ENCODE measurements at places on chromosomes 5 and 9. TPM values are rescaled to one million over a fixed set of nuclear protein-coding genes. Genes with fewer than 3 reads are reported as not detected.

- DNase-seq = no peak
Observed at GRCh38 chr5:169051351-169051750, 249.6 kb downstream of the SLIT3 start.

DNA sequence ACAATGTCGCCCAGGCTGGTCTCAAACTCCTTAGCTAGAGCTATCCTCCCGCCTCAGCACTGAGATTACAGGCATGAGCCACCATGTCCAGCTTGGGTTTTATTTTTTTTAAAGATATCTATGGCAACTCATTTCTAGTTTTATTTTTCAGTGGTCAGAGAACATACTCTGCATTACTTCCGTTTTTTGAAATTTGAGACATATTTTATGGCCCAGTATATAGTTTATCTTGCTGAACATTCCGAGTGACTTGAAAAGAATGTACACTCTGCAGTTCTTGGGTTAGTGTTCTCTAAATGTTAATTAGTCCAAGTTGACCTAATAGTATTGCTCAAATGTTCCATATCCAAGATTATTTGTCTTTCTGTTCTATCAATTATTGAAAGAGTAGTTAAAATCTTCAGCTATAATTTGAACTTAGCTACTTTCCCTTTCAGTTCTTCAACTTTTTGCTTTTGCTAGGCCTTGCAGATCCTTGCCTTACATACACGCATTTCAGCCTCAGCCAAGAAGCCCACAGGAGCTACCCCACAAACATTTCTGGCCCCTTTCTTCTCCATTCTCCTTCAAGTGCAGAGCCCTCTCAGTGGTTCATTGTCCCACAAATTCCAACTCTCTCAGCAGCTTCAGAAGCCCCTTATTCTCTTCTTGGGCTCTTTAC, 22.3 kb upstream of the SNAPC3 start:
- no peak for DNase-seq

GRCh38 chr5:154384480-154385235, 61.1 kb upstream of the SAP30L start:
- no peak for DNase-seq

GRCh38 chr5:133356396-133356983, 255.9 kb downstream of the FSTL4 start:
- no peak for DNase-seq

- no peak for DNase-seq
Observed at GRCh38 chr9:16328349-16328748, 542.1 kb downstream of the BNC2 start.

The WDR38 gene
- not detected for total RNA-seq

GRCh38 chr5:95731571-95732554, 727 bp downstream of the RHOBTB3 start:
- peak; percentile 72 for DNase-seq

GRCh38 chr5:42858687-42859086, 47.0 kb upstream of the SELENOP start:
- DNase-seq = no peak

DNA sequence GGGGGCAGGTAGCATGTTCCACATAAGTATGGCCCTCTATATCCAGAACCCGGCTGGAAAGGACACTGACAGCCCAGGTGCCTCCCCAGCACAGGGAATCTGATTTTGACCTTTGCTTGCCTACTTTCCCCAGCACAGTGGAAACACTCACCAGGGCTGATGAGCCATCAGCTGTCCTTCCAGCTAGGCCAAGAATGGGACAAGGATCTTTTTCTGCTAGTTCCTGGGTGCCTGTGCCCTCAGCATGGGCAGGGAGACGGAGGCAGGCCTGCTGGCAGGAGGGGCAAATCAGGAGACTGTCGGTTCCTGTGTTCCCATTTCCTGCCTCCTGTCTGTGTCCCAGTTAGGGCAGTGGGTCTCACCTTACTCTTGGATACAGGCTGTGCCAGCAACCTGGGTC, 1.1 kb downstream of the CYFIP2 start:
- no peak for DNase-seq

The OR13C5 gene
- not detected for total RNA-seq

DNA sequence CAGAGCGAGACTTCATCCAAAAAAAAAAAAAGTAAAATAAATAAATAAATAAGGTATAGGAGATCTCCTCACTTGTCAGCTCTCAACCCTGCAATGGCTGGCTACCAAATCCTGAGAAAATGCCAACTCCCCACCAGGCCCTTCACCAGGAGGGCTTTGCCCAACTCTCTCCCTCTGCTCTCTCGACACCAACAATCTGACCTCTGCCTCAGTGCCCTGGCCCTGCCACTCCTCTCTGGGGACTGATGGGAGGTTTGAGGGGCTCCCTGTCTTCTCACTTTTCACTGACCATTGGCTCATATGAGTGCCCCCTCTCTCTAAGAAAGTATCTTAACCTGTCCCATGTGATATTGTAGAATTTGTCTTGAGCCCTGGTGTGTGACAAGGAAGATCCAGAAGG, 52.6 kb upstream of the SH3PXD2B start:
- no peak for DNase-seq

DNA sequence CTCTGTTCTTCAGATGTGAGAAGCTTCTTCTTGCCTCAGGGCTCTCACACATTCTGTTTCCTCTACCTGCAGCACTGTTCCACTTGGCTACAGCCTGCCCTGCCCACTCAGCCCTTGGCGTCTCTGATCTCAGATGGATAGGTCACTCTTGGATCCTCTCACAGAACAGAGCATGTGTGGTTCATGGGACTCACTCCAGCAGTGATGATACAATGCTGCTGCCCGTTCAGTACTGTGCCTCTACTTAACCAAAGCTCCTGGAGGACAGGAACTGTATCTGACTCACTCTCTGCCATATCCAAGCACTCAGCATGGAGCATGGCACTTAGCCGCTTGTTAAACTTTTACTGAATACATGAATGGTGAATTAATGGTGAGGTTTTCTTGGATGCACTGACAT, 3.4 kb upstream of the SPINK4 start:
- no peak for DNase-seq

GRCh38 chr5:8577792-8578191, 708.8 kb downstream of the MTRR start:
- no peak for DNase-seq

DNA sequence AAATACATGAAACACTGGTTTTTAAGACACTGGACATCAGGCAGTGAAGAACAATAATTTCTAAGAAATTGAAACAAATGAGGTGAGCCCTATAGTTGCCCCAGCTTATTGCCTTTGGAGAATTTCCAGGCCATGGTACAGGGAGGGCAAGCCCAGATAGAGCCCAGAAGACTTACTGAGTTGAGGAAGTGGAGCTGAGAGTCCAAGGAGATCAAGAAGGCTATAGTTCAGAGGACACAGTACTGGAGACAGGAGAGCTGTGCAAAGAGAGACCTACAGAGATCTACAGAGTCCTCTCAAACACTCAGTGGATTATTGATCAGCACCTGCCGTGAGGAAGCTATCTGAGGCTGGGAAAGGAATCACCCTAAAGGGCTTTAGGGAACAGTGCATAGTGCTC, 112.6 kb downstream of the GALNT10 start:
- no peak for DNase-seq

GRCh38 chr5:8700222-8700621, 831.3 kb downstream of the MTRR start:
- DNase-seq = no peak

The LRRTM2 gene
- total RNA-seq = 0.51 TPM

DNA sequence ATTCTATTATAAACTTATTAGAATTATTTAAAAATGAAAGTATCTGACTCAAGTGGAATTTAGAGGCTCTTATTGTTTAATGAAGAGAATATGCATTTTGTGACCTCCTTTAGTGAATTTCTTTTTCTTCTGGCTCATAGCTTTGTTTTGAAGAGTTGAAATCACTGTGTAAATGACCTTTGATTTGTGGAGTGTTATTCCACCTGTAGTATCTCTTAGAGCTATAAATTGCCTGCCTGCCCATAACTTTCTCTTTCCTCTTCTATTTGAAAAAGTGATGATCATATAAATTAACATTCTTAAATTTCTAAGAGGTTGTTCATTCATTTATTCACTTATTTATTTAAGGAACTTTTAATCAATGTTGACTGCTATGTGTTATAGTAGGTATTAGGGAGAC, 16.1 kb downstream of the CSNK1G3 start:
- DNase-seq = no peak

The NR2F1 gene
- 31.2 TPM for total RNA-seq

The C8G gene
- total RNA-seq = 1.4 TPM

- peak; percentile 53 for DNase-seq
Observed at GRCh38 chr5:123088031-123088805, 823 bp upstream of the PRDM6 start.

The FIBCD1 gene
- not detected for total RNA-seq

DNA sequence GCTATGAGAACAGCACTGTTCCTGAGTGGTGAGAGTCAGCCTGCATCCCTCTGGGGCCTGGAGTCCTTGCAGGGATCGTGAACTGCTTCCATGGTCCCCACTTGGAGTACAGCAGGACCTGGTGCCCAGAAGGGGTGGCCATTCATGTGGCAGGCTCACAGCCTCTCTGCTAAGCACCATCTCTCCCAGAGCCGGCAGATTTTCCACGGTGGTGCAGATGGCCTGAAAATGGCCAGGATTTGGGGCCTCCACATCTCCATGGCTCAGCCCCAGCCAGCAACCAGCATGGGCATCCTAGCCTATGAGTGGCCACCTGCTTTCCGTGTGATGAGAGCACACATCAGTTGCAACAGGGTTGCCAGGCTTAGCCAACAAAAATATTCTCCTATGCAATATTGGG, 33.9 kb upstream of the SEMA4D start:
- no peak for DNase-seq

Measured in tongue (tissue), 3 donors.